ENCODE measurements at places on chromosomes 5 and 9. TPM values are rescaled to one million over a fixed set of nuclear protein-coding genes. Genes with fewer than 3 reads are reported as not detected.

The TRPM6 gene
- total RNA-seq: not detected

The CDC25C gene
- total RNA-seq: 5.7 TPM

- DNase-seq: no peak
Measured at GRCh38 chr9:6114424-6114823, 99.0 kb upstream of the RANBP6 start.

DNA sequence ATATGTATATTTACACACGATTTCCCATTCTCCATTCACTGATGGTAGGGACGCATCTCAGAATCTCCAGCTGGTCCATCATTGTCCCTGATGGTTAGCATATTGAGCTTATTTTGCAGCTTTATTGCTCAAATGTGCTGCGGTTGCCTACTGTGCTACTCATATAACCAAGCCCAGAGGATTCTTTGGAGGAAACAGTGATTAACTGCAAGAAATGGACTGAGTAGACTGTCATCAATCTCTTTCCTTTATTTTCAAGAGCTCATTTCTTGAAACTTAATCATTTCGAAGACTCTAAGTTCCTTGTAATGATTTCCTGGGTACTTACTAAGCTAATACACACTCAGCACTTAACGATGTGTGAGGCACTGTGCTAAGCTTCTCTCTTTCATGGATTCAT is 119.0 kb downstream of the MAT2B start:
- DNase-seq: no peak

GRCh38 chr9:115764645-115765044 is 388.9 kb upstream of the PAPPA start:
- DNase-seq: no peak

DNA sequence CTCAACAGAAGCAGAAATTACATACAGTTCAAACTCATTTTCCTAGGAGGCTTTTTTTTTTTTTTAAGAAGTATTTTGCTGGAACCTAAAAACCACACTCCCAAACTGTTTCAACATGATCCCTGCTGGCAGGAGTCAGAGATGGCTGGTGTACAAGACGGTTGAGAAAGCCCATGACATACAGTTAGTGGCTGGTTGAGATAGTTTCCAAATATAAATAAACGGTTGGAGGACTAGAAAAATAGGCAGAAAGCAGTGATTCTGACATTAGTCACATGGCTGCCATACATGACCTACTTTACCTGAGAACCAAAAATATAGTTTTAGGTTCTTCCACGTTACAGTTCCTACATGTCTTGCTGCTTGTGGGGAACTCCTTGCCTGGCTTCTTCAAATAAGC is 31.7 kb upstream of the BASP1 start:
- peak; percentile 89 for DNase-seq

DNA sequence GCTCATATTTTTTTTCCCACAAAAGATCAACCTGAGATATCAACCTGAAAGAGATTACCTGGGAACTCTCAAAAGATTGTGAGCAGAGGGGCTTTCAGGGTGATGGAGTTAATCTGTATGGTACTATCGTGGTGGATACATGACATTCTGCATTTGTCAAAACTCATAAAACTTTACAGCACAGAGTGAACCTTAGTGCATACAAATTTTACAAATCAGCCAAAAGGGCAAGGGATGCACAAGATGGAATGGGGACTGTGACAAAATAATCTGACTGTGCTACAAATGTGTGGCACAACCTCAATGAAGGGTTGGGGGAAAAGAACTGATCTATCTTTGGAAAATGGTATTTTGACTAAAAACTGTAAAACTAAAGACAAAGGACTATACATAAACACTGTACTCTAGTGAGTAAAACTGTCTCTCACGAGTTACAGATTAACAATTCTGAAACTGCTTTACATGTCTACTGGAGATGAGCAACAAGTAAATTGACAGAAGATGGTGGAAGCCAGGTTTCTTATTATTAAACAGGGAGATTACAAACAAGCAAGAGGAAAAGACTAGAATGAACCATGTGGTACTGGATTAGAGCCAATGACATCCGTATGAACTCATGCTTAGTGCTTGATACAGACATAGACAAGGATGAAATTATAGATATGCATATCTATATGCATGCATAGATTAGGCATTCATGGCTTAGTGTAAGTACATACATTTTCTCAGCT is 24.8 kb upstream of the RLN1 start:
- DNase-seq: no peak

Data from HFFc6 (cell line).